ENCODE measurements at places on chromosomes 6 and 20.

DNA sequence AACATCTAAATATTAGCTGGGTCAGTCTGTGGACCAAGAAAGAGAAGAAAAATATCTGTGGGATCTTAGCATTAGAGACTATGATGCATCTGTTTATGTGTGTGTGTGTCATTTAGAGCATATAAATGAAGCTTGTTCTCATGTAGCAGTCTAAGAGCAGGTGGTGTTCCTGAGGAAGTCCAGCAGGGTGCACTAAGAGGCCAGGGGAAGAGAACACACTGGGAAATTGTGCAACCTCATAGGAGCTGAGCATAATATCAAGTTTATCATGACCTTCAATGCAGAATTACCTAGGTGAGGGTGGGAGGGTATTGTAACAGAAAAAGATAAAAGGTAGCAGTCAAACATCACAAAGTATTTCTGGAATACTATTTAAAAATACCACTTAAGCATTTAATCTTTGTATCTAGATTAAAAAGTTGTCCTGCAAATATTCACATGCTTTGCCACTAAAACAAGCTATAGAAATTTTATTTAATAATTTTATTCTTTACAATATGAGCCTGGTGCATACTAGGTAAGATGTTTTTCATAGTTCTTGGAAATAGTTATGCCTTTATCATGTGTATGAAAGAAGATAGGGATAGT, 80.5 kb downstream of the SMPDL3A start:
- no peak for DNase-seq

DNA sequence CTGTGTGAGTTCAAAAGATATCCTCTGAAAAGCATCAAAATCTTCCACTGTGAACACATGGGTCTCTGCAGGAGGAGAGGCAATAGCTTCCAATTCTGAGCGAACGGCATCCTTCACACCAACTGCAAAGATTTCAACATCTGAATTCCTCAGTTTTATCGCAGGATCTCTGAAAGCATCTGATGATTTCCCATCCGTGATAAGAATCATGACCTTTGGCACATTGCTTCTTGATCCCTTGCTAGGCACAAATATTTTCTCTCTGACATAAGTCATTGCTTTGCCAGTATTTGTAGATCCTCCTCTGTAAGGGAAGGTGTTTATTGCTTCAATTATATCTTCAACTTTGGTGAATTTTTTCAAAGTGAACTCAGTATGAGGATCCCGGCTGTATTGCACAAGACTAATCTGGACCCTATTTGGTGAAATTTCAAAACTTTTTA, 22.7 kb downstream of the COL12A1 start:
- no peak for DNase-seq

GRCh38 chr6:41488433-41489119, 57.6 kb upstream of the FOXP4 start:
- DNase-seq = no peak

DNA sequence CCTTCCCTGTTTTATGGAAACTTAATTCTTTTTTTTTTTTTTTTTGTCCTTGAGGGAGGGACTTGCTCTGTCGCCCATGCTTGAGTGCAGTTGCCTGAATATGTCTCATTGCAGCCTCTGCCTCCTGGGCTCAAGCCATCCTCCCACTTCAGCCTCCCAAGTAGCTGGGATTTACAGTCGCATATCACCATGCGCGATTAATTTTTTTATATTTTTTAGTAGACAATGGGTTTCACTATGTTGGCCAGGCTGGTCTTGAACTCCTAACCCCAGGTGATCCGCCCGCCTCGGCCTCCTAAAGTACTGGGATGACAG, 654 bp downstream of the TMEM14C start:
- DNase-seq = no peak

DNA sequence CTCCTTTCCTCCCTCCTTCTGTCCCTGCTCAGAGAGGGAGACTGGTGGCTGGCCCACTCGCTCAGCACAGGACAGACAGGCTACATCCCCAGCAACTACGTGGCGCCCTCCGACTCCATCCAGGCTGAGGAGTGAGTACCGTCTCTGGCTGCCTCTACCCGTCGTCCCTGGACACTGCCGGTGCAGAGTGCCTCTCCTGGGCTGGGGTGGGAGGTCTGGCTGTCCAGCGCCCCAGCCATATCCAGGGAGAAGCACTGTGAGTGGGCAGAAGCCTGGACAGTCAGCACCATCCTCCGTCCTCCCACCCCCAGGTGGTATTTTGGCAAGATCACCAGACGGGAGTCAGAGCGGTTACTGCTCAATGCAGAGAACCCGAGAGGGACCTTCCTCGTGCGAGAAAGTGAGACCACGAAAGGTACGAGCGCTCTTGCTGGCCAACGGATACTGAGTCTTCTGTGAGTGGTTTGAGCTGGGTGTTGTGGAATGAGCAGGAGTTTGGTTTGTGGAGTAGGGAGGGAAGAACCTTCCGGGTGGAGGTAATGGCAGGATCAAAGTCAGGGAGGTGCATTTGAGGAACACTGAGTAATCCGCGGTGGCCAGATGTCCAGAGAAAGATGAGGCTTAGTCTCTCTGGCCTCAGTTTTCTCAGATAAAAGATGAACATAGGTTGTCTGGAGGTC, 48.1 kb downstream of the SRC start:
- DNase-seq = no peak

All from stimulated activated CD4-positive, alpha-beta T cell treated with anti-CD3 and anti-CD28 coated beads, TNF-alpha, amount 100 ng/mL, for 24 hours (primary cell).